MG63 (cell line): ENCODE measurements at places on chromosomes 12 and 14.

DNA sequence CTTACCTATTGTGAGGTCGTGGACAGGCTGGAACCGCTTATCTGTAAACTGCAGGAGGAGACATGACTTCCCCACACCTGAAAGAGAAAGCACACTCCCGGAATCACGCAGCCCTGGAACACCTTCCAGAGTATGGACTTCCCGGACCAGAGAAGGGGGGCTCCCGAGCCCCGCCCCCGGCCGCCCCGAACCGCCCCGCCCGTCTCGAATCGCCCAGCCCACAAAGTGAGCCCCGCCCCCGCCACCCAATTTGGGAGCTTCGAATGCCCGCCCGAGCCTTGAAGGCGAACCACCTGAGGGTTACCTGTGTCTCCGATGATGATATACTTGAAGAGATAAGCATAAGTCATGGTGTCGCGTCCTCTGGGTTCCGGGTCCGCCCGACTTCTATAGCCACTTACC is 235 bp downstream of the RAB2B start:
- no peak for DNase-seq

DNA sequence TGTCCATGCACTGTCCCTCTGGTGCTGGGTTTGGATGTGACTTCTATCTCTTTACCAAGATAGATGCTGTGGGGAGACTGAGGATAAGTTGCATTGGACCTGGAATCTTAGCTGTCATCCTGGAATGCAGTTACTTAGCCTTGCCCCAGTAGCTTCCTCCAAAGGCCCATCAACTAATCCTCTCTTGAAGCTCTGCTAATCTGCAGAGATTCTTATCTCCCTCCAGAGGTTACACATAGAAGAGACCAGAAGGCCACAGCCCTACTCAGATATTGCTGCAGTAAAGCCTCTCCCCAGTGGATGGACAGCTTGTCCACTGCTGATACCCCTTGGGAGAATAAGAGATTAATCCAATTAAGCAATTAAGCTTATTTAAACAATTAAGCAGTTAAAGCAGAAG is 867.2 kb downstream of the BCL11B start:
- no peak for DNase-seq

DNA sequence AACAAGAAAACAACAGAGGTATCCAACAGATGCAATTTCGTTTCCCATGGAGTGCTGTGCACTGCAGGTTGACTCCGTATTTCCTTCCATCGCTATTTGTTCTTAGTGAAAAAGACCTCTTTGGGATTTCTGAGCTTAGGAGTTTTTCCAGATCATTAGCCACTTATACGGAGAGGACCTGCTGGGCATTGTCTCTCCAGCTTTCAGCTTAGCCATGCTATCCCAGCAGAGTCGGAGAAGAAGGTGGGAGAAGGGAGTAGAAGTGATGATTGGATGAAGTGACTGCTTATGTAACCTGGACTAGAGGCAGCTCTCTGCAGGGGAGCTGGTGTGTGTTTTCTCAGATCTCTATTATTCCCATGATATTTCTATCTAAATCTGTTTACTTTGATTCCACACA is 737.7 kb downstream of the DIO2 start:
- DNase-seq: no peak

DNA sequence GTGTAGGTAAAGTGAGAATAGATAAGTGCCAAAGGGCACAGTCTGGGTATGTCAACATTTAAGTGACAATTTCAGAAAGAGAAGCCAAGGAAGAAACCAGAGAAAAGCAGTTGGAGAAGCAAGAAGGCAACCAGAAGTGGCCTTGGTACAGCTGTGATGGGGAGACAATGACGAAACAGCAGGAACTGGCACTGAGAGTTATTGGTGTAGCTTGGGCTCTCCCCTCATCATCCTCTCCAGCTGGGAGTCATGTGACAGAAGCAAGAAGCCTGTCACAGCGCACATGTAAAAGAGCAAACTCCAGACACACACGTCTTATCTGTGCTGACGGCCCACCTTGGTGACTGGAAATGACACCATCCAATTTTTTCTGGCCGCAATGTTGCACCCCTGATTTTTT is 203.3 kb upstream of the NUDT4 start:
- DNase-seq: no peak

DNA sequence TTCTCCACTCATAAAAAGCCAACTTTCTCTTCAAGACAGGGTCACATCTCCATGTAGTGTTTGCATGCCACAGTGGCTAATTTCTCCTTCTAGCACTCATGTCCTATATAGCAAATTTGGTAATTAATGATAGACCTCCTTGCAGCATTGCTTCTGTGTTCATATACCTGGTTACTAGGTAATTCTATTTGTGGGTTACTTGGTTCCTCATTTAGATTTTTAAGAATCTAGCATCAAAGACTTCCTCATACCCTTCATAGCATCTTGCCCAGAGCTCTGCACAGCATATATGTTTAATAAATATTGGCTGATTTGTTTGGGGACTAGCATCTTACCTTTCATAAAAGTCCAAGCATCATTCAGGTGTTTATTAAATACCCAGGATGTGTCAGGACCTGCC is 152.1 kb downstream of the DUSP6 start:
- DNase-seq: no peak

DNA sequence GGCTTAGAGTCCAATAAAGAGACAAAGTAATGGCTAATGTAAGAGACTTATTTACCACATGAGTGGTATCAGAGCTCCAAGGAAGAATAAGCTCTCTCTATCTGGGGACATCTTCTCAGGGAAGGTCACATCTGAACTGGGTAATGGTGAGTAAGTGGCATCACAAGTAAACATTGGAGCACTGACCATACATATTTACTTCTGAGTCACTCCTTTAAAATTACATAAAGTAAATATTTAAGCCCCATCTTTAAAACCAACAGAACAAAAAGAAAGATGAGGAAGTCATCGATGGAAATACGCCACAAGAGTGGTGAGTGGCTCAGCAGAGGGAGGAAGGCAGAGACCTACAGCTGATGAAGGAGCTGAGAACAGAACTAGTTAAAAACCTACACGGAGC is 159.9 kb downstream of the DUSP6 start:
- peak; percentile 24 for DNase-seq

DNA sequence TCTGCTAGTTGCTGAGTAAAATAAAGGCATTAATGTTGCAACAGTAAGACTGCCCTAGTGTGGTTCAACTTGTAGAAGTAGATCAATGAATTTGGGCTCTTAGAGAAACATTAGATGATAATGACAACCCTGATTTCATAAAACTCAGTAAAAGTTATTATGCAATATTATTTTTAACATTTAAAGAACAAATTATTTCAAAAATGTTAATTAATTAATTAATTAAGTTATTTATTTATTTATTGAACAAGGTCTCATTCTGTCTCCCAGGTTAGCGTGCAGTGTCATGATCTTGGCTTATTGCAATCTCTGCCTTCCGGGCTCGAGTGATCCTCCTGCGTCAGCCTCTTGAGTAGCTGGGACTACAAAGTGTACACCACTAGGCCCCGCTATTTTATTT is 1016.4 kb downstream of the VRK1 start:
- no peak for DNase-seq
